ENCODE measurements at places on chromosomes 6 and 20.

- DNase-seq = peak; percentile 90
These were observed 621.5 kb upstream of the CDH4 start for GRCh38 chr20:60630609-60631008.

- DNase-seq = no peak
These were observed 56.0 kb downstream of the MAP3K7 start for GRCh38 chr6:90530882-90531281.

DNA sequence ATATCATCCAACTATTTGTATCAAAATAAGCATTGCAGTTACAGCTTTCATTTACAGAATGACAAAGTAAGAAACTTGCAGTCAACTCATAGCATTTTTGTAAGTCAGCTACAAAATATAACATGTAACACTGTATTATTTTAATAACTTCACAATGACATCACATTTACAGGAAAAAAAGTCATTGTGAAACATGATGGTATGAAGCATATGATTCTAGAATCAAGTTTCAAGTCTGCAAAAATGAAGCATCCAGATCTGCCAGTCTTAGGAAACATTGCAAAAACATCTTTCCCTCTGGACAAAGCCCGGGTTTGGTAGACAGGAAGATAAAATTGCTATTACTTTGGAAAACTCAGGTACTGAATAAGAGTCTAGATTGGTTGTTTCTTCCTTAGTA, 263.9 kb upstream of the NT5E start:
- no peak for DNase-seq

DNA sequence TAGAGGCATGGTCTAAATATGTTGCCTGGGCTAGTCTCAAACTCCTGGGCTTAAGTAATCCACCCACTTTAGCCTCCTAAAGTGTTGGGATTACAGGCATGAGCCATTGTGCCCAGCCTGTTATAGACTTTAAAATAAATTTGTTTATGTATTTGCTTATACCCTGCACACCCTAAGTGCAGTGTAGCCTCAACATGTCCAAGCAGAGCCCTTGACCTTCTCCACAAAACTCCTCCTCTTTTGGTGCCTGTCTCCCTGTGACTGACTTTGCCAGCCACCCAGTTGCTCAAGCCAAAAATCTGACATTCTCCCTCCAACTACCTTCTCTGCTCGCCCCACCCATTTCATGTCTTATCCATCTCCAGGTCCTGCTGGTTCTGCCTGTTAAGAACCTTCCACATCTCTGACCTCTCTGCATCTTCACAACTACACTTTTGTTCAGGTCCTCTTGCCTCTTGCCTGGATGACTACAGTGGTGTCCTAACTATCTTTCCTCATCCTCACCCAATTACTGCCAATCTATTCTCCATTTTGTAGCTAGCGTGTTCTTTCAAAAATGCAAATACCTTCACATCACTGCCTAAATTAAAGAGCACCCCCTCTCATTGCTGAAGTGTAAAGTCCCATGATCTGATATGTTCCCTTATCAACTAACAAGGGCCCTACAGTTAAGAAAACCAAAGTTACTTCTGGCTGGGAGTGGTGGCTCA, 11.2 kb upstream of the KIFC1 start:
- DNase-seq = no peak

GRCh38 chr20:44720621-44720996, 5.4 kb downstream of the CCN5 start:
- no peak for DNase-seq

DNA sequence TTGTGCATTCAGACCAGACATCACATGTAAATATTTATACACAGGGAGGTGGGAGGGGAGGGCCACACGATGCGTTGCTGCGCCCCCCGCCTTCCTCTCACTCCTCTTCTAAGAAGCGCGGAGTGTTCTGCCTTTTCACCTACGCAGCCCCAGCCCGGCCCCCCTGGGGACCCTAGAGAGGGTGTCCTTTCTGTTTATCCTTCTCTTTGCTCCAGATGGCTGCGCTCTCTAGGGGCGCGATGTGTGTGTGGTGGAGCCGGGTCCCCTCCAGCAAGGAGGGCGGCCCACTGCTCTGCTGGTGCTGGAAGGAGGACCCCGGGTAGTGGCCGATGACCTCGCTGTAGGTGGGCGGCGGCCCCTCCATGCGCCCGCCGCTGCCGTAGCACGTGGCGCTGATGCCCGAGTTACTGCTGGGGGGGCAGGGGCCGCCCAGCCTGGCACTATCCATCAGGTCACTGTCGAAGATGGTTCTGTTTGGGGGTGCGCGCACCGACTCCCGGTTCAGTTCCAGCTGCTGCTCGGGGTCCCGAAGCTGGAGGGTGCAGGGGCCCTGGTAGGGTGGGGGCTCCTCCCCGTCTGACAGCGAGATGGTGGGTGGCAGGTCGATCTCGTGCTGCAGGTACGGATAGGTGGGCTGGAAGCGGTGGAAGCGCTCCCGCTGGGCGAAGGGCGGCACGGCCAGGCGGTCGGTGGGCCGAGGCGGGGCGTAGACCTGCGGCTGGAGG, 31.8 kb upstream of the ZBP1 start:
- no peak for DNase-seq

- no peak for DNase-seq
These were observed 75.6 kb upstream of the HS3ST5 start for GRCh38 chr6:114418304-114418972.

DNA sequence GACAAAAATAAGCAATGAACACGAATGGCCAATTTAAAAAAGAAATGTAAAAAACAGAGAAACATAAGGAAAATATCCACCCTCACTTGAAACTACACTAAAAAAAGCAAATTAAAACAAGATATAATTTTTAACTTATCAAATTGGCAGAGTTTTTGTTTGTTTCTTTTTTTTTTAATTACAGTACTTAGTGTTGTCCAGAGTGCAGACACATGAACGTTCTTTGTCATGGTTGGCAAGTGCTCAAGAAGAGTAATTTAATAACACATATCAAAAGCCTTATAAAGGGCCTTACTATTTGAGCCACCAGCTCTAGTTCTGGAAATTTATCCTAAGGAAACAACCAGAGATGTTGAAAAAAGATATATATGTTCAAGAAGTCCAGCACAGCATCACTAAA, 142.3 kb downstream of the ATXN1 start:
- DNase-seq = no peak
